Activated CD4-positive, CD25-positive, alpha-beta regulatory T cell (primary cell): ENCODE measurements at places on chromosomes 3 and 15.

- DNase-seq = no peak
Measured at GRCh38 chr3:34323517-34323916, 525.1 kb downstream of the PDCD6IP start.

DNA sequence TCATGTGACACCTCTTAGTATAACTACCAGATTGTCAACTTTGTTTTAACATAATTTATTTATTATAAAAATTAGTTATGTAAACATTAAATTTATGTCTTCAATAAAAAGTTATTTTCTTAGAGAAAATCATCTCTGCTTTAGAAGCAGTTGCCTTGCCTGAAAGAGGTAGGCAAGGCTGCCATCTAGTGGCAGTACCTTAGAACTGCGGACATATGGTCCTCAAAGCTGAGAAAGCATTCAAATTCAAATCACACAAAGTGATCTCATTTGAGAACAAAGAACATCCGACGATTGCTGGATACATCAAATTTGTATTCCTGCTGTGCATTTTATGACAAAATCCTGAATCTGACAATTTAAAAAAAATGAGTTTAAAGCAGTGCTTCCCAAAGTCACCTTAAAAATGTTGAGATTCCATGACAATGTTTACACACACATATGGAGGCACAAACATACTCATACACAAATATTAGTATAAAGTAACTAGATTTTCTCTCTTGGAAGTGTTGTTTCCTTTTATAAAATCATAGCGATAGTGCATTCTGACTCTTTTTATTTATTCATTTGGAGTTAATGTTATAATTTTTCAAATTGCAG is 617.4 kb downstream of the CADM2 start:
- no peak for DNase-seq

DNA sequence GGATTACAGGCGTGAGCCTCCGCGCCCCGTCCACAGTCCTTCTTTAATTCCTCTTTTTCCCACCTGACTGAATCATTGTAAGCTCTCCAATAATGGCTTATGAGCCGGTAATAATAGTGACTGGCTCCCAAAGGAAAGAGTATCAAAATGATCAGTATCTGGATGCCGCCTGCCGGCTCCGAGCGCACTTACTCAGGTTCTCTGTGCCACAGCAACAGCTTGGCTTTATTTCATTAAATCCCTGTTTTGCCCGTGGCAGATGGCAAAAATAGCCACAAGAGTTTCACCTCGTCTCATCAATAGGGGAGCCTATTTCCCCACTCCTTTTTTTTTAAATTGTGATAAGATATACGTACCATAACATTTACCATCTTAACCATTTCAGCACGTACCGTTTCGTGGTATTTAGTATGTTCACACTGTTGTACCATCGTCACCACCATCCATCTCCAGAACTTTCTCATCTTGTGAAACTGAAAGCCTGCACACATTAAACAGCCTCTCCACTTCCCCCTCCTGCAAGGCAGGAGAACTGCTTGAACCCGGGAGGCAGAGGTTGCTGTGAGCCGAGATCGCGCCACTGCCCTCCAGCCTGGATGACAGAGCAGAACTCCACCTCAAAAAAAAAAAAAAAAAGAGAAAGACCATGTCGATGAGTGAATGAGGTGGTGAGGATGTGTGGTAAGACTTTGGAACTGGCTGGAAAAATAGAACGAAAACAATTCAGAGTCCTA is 80.7 kb upstream of the DLG1 start:
- no peak for DNase-seq

GRCh38 chr3:136909187-136909586 is 47.2 kb downstream of the NCK1 start:
- no peak for DNase-seq

DNA sequence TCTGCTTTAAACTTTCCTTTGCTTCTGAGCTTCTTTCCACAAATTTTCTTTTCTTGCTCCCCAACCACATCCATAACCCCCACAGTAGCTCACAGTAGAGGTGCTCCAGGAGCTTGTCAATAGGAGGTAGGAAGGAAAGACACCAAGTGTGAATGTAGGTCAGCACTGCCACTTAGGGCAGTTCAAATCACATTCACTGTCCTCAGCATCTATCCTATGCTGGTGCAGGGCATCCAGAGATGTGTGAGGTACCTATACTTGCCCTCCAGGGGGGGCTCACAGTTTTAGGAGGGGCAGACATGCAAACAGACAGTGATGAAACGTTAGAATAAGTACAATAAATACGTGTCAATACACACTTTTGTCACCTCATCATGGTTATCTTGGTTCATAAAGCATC is 1.5 kb upstream of the SPSB4 start:
- no peak for DNase-seq

- no peak for DNase-seq
Measured at GRCh38 chr3:31077826-31078225, 183.4 kb upstream of the GADL1 start.

DNA sequence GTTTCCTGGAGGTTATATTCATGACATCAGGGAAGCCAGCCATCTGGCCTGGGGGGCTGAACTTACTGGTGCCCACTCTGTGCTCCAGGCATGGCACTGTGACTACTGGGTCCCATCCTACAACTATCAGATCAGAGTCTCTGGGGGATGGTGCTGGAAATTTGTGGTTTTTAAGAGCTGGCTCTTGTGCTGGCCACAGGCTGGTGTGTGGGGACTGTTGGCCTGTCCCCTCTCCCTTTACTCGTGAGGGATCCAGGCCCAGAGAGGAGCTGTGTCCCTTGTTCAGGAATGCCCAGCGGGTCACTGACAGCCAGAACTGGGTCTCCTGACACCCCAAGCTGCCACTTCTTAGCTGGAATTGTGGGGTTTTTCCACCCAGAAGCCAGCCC is 44.5 kb upstream of the SEC22A start:
- no peak for DNase-seq

DNA sequence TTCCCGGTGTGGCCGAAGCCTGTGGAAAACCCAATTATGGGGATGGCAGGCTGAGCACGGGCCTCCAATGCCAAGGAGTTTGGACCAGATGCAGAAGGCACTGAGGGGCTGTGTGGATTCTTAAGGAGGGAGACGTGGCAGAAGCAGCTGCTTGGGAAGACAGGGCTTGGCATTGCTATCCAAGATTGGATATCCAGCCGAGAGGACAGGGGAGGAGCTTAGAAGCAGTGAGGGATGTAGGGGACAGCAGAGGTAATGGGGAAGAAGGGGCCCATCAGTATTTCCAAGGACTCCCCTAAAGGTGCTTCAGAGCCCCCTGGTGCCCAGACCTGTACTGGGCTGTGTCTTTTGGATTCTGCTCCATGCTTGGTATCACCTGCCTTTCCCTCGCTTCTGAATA is 112.8 kb upstream of the TLE3 start:
- no peak for DNase-seq

DNA sequence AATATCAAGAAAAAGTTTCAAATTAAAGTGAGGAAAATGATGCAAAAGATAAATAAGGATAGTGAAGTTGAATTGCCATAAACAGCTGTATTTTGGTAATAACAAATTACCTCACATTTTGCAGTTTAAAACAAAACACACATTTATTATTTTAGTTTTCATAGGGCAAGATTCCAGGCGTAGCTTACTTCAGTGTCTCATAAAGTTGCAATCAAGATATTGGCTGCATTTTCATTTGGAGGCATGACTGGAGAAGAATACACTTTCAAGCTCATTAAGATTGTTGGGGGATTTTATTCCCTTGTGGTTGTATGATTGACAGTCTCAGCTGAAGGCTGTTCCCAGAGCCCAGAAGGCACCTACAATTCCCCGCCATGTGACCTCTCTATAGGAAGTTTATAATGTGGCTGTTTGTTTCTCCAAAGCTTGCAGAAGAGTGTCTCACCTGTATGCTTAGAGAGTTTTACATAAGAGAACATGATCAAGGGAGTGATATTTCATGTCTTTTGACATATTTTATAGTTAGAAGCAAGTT is 151.4 kb downstream of the OTOL1 start:
- DNase-seq = no peak

DNA sequence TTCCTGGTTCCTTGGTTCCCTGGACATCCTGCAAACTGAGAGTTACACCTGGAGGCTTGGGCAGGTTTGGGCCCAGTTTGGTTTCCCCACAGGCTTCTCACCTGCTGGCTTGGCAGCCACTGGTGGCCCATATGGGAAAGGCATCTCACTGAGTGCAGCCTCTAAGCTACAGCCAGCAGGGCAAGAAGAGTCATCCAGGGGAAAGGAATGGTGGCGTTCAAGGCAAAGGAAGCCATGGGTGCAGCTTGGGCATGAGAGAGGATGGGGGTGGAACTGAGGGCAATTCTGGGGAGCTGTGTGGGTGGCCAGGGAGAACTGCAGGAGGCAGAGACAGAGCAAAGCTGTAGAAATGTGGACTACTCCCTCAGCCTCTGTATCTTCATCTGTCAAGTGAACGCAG is 106.4 kb downstream of the EPHB1 start:
- no peak for DNase-seq

DNA sequence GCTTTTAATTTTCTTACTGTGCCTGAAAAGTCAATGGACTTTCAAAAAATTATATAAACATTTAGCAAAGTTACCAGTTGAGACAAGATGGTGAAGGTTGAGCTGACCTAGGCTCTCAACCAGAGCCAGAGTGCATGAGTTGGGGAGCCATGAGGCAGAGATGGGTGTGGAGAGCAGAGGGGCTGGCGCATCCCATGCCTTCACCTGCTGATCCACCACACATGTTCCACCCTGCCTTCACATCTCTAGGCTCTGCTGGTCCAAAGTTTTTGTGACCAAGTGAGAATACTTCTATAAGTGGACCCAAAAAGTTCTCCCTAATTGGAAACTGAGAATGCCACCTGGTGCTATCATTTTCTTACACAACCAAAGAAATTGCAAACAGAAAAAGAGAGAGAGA is 47.3 kb downstream of the CCR3 start:
- no peak for DNase-seq

DNA sequence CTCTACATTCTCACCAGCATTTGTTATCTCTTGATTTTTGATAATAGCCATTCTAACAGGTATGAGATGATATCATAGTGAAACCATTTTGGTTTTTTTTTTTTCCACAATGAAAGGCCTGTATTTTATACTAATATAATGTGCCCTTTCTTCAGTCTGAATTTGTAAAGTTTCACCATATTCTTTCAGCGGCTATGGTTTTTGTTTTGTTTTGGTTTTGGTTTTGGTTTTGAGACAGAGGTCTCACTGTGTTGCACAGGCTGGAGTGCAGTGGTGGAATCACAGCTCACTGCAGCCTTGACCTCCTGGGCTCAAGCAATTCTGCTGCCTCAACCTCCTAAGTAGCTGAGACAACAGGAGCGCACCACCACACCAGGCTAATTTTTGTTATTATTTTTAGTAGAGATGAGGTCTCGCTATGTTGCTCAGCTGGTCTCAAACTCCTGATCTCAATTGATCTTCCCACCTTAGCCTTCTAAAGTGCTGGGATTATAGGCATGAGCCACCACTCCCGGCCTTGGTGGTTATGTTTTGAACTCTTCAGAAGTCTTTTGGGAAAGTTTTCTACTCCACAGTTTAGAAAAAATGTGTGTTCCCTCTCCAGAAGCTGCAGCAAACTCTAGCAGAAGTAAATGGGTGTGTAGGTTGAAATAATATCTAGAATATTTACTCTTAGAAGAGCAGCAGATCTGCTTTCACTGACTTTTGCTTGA is 110.2 kb upstream of the UMPS start:
- DNase-seq = no peak

DNA sequence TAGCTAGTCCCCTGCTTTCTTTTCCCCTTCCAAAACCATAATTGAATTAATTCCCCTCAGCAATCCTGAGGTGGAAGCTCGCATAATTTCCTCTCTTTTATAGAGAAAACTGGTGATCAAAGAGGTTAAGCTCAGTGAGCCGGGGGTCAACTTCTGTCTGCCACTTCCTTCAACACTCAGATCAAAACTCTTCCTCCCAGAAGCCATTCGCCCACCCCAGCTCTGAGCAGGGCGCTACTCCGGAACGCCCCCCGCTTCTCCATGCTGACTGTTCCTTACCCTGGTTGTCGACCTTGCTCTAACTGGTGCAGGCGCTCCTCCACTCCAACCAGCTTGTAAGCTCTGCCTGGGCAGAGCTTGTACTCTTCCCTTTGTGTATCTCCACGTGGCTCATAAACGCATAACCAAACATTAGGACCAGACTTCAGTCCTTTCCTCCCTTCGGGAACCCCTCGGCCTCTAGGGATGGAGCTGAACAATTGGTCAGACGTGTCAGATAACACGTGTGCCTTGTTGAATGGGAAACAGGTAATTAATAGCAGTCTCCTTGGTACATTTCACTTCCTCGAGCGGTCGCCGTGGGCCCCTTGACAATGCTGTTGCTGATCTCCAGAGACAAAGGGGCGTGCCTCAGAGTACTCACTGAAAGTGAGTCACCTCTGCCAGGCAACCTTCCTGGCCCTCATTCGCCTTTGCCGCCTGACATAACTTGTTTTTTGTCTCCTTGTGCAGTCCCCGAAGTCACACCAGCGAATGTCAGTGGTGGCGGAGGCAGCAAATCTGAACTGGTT is 71.8 kb downstream of the IL5RA start:
- DNase-seq = no peak

GRCh38 chr15:57662091-57662744 is 44.3 kb upstream of the POLR2M start:
- DNase-seq = no peak

- no peak for DNase-seq
Measured at GRCh38 chr15:39830166-39830565, 47.5 kb upstream of the FSIP1 start.

- no peak for DNase-seq
Measured at GRCh38 chr15:101437209-101437608, 52.3 kb downstream of the PCSK6 start.

GRCh38 chr3:135090020-135090717 is 295.1 kb downstream of the EPHB1 start:
- no peak for DNase-seq

- peak; percentile 25 for DNase-seq
Measured at GRCh38 chr3:52934630-52935530, 37.5 kb upstream of the STIMATE start.

DNA sequence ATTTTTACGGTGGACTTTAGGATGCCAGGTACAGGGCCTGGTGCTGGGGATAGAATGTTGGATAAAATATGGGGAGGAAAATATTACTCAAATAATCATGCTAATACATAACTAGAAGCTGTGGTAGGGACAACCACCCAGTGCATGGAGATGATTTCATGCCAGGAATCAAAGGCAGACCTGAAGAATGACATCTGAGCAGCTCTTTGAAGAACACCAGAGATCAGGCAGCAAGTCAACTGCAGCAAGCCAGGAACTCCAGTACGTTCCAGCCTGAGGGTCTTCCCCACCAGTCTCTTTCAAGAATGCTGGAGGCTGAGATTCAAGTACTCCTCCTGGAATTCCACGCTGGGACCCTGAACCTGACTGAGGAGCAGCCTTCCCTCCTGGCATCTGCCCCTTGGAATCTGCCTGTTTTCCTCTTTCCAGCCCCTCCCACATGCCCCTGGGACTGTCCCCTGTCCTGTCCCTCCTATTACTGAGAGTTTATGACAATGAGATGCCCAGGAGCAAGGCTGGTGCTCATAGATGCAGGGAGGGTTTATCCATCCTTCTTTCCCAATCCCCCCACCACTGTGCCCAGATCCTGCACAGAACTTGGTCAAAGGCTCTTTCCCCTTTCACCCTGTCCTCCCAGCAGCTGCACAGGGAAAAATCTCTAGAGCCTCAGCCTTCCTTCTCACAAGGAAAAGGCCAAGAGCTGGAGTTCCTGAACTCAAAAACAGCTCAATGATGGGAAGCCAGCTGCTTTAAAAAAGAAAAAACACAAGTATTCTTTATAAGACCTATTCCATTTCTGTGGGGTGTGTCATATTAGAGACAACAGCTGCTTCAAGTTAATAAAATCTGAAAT is 68.0 kb downstream of the PDZRN3 start:
- no peak for DNase-seq
